Spinal cord (tissue), 10 donors: ENCODE measurements at places on chromosomes 7 and 10. TPM values are rescaled to one million over a fixed set of nuclear protein-coding genes. Genes with fewer than 3 reads are reported as not detected.
A peak's percentile ranks its signal among the peaks of the same experiment; 100 is the strongest.

The PRPS1L1 gene
- not detected for total RNA-seq

DNA sequence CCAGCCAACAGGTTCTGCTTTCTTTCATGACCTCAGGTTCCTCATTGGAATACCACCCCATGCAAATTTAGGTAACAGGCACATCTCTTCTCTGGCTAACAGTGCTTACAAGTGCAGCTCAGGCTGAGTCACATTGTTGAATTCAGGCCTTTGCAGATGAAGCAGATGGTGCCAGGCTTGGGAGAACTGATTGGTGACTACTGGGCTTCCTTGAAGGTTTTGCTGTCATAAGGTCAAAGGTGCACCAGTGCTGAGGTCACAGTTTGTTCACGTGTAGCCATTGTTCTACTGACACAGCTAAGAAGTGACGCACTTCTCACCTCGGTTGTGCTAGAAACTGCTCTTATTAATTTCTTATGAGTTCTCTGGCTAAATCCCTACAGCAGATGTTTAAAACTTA lies 128.6 kb upstream of the BMPER start:
- H3K27me3 ChIP-seq: no peaks in the 10 kb centered on the region
- no peak overlapping the region for H3K27ac ChIP-seq
- H3K4me1 ChIP-seq: no peaks in the 10 kb centered on the region
- no peak overlapping the region for H3K4me3 ChIP-seq
- no peak for DNase-seq
- H3K36me3 ChIP-seq: no peaks in the 10 kb centered on the region

The CDH23 gene
- 15.6 TPM for total RNA-seq

DNA sequence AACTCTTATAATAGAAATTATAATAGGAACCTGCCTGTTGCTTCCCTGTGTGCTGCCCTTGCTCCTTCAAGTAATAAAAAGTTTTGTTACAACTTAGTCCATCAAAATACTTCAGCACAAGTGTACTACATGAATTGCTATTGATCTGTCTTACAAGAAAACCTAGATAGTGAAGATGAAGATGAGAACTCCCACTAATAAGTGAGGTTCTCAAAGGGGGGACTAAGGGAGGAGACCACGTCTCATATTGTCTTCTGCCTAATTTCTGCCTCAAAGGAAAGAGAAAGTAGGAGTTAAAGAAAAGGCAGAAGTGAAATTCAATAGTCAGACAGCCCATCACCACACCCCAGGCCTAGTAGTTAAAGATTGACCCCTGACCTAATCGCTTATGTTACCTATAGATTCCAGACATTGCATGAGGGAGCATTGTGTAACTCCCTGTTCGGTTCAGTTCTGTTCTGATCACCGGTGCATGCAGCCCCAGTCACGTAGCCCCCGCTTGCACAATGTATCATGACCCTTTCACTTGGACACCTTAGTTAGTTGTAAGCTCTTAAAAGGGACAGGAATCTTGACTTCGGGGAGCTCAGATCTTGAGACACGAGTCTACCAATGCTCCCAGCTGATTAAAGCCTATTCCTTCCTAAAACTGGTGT lies 18.2 kb upstream of the CHST3 start:
- H3K27ac ChIP-seq: no peak overlapping the region
- no peak overlapping the region for H3K4me3 ChIP-seq
- H3K27me3 ChIP-seq: no peaks in the 10 kb centered on the region
- H3K4me1 ChIP-seq: no peaks in the 10 kb centered on the region
- no peaks in the 10 kb centered on the region for H3K36me3 ChIP-seq
- DNase-seq: no peak

- H3K4me3 ChIP-seq: no peak overlapping the region
- no peaks in the 10 kb centered on the region for H3K36me3 ChIP-seq
- H3K27ac ChIP-seq: no peak overlapping the region
Measured at GRCh38 chr7:80659120-80660055, 20.9 kb downstream of the CD36 start.

GRCh38 chr7:36191292-36191920 lies 38.4 kb downstream of the EEPD1 start:
- peaks cover 12% of the 10 kb centered on the region for H3K36me3 ChIP-seq
- DNase-seq: no peak
- no peak overlapping the region for H3K4me3 ChIP-seq
- H3K27ac ChIP-seq: peak overlapping the region; percentile 29
- no peaks in the 10 kb centered on the region for H3K27me3 ChIP-seq
- H3K4me1 ChIP-seq: peaks cover 34% of the 10 kb centered on the region

DNA sequence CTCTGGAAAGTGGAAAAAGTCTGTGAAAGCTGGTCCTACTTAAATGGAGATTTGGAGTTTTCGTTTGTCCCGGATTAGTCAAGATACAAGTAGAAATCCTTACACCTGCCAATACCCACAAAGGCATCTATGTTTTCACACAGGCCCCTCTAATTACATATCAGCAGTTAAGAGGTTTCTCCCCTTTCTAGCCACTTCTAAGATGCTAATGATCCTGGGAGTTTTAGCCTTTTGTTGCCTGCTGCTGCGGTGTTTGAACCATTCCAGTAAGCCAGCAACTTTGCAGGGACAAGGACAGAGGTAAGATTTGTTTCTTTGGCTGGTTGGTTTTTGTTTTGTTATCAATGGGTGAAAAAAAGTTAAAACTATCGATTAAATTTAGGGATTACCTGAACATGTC lies 5.8 kb upstream of the C1QL3 start:
- H3K4me1 ChIP-seq: no peaks in the 10 kb centered on the region
- DNase-seq: no peak
- no peak overlapping the region for H3K27ac ChIP-seq
- no peak overlapping the region for H3K4me3 ChIP-seq
- H3K27me3 ChIP-seq: peaks cover 17% of the 10 kb centered on the region

DNA sequence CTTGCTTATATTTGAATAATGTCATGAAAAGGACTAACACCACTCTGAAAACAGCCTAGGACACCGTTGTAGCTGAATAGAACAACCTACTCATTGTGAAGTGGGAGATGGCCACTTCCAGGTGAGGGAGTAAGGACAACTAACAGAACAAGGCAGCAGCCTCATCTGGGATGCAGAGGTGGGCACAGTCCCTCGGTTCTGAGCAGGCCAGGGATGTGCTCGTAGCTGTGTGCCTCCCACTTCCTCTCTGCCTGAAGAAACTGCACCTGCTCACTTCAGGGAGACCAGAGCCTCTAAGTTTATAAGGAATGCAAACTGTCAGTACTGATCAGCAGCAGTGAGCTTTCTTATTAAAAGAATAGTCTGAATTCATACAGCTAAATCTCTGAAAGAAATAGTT lies 2.5 kb downstream of the VSTM4 start:
- peaks cover 59% of the 10 kb centered on the region for H3K4me1 ChIP-seq
- no peak for DNase-seq
- H3K36me3 ChIP-seq: peaks cover 11% of the 10 kb centered on the region
- no peak overlapping the region for H3K4me3 ChIP-seq
- no peaks in the 10 kb centered on the region for H3K27me3 ChIP-seq

The NAT16 gene
- total RNA-seq: 0.40 TPM

- H3K4me1 ChIP-seq: no peaks in the 10 kb centered on the region
- H3K4me3 ChIP-seq: no peak overlapping the region
- no peak for DNase-seq
- no peak overlapping the region for H3K27ac ChIP-seq
Measured at GRCh38 chr7:13894377-13894776, 95.1 kb downstream of the ETV1 start.

DNA sequence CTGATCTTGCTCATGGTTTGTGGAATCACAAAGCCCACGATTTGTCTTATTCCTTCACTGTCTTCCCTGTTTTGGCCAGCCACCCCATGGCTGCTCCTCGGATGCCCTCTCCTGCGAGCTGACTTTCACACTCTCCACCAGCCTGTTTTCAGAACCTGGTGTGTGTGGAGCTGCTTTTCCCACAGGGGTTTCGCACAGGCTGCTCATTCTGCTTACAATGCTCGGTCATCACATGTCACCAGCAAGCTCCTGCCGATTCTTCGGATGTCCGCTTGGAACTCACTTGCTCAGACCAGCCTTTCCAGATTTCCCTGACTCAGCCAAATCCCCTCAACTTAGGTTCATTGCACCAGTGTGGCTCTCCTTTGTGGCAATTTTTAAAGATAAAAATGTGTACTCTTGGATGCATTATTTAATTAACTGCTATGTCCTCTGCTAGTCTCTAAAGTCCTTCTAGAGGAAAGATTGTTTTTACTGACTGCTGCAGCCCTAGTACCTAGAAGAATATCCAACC lies 1018.6 kb upstream of the LRRTM3 start:
- H3K27ac ChIP-seq: no peak overlapping the region
- no peaks in the 10 kb centered on the region for H3K27me3 ChIP-seq
- H3K4me3 ChIP-seq: no peak overlapping the region

GRCh38 chr7:30817371-30817767 lies 46.2 kb downstream of the MINDY4 start:
- peaks cover 18% of the 10 kb centered on the region for H3K4me1 ChIP-seq
- no peak for DNase-seq
- H3K4me3 ChIP-seq: no peak overlapping the region

- H3K27me3 ChIP-seq: no peaks in the 10 kb centered on the region
- no peaks in the 10 kb centered on the region for H3K36me3 ChIP-seq
- no peak overlapping the region for H3K4me3 ChIP-seq
- DNase-seq: no peak
- H3K27ac ChIP-seq: no peak overlapping the region
- H3K4me1 ChIP-seq: no peaks in the 10 kb centered on the region
Measured at GRCh38 chr7:71594736-71595135, 462.8 kb downstream of the GALNT17 start.

The CYP17A1 gene
- total RNA-seq: 0.79 TPM

DNA sequence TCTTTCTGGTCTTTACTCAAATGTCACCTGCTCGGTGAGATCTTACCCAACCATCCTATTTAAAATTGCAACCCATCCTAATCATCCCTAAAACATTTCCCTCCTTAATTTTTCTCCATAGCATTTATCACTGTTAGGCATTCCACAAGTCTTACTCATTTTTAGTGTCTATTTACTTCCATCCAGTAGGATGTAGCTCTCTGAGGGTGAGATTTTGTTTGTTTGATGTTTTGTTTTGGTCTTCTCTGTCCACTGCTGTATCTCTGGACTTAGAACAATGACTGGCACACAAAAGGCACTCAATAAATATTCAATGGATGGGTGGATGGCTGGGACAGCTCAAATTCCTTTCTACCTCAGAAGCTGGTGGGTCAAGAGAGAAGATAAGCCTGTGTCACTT lies 15.8 kb upstream of the DUSP5 start:
- no peak for DNase-seq
- no peaks in the 10 kb centered on the region for H3K36me3 ChIP-seq
- H3K27ac ChIP-seq: no peak overlapping the region
- no peaks in the 10 kb centered on the region for H3K27me3 ChIP-seq

The TMEM140 gene
- total RNA-seq: 3.4 TPM

The ADCY1 gene
- total RNA-seq: 21.8 TPM
